Left cardiac atrium (tissue), 4 donors: ENCODE measurements at places on chromosomes 2 and 18.

- DNase-seq, result no peak
Observed at GRCh38 chr18:9109523-9109922, 7.0 kb downstream of the NDUFV2 start.

- DNase-seq, result no peak
Observed at GRCh38 chr2:88038263-88039105, 17.1 kb downstream of the KRCC1 start.

GRCh38 chr2:8595811-8596600, 85.8 kb upstream of the ID2 start:
- no peak for DNase-seq

DNA sequence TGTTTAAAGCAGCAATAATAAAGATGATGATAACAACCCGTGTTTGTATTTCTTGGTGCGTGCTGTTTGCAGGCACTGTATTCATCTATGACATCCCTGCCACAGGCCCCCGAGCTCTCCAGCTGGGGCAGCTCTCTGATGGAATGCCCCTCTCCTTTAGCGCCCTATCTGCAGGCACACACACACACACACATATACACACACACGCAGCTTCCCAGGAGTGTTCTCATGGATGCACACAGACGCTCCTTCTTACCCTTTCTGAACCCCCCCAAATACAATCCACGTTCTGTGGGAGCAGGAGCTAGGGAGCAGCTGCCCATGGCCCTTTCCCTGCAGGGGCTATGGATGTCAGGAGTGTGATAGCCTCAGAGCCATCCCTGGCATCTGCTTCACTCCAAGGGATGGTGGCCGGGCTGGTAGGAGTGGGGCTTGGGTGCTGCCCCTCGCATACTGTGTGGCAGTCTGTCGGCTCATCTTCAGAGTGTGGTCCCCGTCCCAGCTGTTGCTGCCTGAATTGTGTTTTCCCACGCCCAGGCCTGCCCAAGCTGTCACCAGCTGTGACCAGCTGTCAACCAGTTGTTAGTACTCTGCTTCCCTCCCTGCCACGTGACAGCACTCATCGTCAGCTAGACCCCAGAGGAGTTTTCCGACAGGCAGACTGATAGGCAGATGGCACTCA, 50.8 kb upstream of the MYCN start:
- peak; percentile 39 for DNase-seq

DNA sequence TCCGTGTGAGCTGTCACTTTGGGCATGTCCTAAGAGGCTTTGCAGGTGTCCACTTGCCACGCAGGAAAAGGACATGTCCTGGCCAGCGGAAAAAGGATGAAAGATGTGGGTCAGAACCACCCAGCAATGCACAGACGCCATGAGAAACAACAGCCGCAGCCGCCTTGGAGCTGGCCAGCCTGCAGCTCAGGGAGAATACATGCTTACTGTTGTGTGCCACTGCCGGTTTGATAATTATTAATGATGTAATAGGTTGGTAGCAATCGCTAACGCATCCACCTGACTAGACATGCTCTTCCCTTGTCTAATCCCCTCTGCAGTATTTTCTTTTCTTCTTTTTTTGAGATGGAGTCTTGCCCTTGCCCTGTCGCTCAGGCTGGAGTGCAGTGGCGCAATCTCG, 221.7 kb downstream of the HAUS1 start:
- no peak for DNase-seq

- DNase-seq, result no peak
Observed at GRCh38 chr2:41737888-41738287, 309.9 kb upstream of the PKDCC start.

DNA sequence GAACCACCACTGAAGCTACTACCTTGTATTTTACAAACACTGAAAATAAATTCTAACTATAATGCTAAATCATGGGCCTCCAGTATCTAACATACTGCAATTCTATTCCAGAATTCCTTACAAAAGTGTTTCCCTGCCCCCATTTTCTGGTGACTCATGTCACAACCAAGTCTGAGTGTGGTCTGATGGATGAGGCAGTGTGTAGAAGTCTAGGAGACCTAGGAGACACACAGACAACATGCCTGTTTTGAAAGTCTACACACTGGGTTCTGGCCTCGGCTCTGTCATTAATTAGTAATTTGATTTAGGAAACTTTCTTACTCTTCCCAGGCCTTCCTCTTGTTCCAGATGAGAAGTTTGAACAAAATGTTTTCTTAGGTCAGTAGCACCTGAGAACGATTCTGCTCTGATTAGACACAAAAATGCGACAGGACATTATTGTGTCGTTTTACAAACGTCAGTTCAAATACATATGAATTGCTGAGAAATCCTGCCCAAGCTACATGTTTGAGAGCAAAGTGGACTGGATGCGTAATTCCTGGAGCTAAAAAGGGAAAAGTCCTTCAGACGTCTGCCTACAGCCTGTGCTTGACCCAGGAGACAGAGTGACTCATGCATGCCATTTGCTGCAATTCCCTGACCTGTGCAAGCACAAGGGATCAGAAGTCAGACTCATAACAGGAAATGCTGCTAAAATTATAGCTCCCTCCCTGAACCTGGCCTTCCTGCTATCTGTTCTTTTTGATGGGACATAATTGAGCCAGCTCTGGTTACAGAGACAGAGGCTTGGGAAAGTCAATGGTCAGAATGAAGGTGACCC, 494.4 kb downstream of the SOX11 start:
- peak; percentile 25 for DNase-seq
